Stimulated activated CD8-positive, alpha-beta memory T cell treated with anti-CD3 and anti-CD28 coated beads, Interleukin-4, amount 100 ng/mL, for 1 hour (primary cell): ENCODE measurements at places on chromosomes 5 and 9.

DNA sequence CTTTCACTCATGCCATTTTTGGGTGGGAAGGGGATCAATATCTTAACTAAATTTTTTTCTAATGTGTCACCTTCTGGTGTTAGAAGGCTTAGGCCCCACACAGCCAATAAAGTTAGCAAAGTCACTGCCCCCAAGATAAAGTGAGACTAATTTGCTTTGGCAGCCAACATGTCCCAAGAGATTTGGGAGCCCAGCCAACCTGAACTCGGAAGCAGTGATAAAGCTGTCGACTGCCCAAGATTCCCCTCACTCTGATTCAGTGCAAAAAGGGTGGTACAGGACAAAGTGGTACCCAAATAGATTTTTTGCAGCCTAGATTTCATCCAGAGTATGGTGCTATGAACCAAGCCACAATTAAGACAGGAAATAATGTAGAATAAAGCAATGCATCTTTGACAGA lies 572.5 kb upstream of the ARRDC3 start:
- no peak for DNase-seq

- DNase-seq, result no peak
Measured at GRCh38 chr5:6410421-6410820, 32.1 kb upstream of the MED10 start.

DNA sequence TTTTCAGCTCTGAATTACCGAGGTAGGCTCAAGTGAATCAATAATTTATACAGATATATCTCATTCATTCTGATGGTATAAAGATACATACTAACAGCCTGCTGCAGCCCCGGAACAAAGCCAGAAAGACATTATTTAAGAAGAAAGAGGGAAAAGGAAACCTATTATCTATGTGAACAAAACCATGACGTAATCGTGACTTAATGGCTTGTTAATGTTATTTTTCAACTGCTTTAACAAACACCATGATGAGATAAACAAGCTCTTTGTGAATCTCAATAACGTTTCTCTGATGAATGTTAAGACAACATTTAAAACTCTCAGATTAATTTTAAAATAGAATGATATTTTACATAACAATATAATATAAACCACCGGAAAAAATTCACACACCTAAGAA lies 237.1 kb downstream of the SLF1 start:
- DNase-seq, result no peak

- DNase-seq, result no peak
Measured at GRCh38 chr9:14993901-14994554, 83.8 kb upstream of the FREM1 start.

DNA sequence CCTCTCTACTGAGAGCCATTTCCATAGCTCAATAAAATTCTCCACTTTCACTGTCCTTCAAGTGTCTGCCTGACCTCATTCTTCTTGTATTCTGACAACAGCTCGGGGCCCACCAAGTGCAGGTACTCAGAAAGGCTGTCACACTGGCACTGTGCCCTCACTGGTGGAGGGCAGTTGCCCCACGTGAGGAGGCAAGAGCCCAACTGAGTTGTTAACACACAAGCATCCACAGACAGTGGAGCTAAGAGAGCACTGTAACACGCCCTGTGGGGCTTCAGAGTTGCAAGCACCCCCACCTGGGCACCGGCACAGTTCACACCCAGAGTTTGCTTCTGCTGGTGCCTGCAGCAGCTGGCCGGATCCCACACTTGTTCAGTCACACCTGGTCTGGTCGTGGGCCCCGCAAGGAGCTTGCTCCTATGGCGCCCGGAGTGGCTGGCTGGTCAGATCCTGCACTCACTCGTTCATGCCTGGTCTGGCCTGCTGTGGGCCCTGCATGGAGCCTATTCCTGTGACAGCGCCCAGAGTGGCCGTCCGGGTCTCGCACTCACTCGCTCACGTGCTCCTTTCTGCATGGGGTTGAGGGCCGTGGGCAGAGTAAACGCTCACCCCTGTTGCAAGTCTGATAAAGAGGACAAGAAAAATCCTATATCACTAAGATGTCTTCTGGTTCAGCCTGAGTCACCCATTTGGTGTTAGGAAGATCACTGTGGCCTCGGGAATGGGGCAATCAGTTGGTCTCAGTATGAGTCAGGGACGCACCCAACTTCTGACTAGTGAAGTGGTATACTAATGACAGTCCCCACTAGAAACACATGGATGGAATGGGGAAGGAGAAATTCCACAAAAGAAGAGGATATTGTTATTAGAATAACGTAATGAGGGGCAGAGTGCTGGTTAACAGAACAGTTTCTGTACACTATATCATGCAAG lies 87.0 kb upstream of the CCNH start:
- no peak for DNase-seq

- no peak for DNase-seq
Measured at GRCh38 chr9:123795336-123795735, 134.6 kb downstream of the DENND1A start.
